ENCODE measurements at places on chromosomes 6 and 20. TPM values are rescaled to one million over a fixed set of nuclear protein-coding genes. Genes with fewer than 3 reads are reported as not detected.

Gene CST4
- total RNA-seq, result not detected

- no peak for DNase-seq
Measured at GRCh38 chr20:40958598-40958997, 70.0 kb upstream of the TOP1 start.

- DNase-seq, result no peak
Measured at GRCh38 chr6:149140910-149141290, 176.6 kb upstream of the TAB2 start.

- DNase-seq, result no peak
Measured at GRCh38 chr6:2980465-2980855, 9.1 kb upstream of the SERPINB6 start.

GRCh38 chr20:33474963-33475362, 14.9 kb upstream of the CBFA2T2 start:
- DNase-seq, result no peak
